CD4-positive, CD25-positive, alpha-beta regulatory T cell (primary cell): ENCODE measurements at places on chromosomes 1 and 21. TPM values are rescaled to one million over a fixed set of nuclear protein-coding genes. Genes with fewer than 3 reads are reported as not detected.

GRCh38 chr1:99917214-99917613, 52.6 kb upstream of the SLC35A3 start:
- no peak for DNase-seq

GRCh38 chr1:180252638-180253536, 22.8 kb downstream of the LHX4 start:
- peak; percentile 52 for DNase-seq

The IGFN1 gene
- total RNA-seq: not detected

DNA sequence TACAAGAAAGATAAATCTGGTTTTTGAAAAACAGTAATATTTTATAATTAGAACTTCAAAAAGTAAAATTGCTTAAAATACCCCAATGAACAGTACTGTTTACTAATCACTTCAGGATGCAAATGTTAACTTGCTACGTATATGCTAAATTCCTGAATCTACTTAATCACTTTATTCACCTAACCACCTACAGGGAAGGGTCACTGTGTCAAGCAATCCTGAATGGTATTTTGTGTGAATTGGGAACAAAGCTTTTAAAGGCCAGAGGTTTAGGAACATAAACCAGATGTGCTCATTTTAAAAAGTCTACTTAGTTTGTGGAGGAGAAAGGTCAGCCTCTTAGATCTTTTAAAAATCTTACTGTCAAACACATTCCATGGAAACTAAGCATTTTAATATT, 1143.0 kb upstream of the ADGRL2 start:
- no peak for DNase-seq

DNA sequence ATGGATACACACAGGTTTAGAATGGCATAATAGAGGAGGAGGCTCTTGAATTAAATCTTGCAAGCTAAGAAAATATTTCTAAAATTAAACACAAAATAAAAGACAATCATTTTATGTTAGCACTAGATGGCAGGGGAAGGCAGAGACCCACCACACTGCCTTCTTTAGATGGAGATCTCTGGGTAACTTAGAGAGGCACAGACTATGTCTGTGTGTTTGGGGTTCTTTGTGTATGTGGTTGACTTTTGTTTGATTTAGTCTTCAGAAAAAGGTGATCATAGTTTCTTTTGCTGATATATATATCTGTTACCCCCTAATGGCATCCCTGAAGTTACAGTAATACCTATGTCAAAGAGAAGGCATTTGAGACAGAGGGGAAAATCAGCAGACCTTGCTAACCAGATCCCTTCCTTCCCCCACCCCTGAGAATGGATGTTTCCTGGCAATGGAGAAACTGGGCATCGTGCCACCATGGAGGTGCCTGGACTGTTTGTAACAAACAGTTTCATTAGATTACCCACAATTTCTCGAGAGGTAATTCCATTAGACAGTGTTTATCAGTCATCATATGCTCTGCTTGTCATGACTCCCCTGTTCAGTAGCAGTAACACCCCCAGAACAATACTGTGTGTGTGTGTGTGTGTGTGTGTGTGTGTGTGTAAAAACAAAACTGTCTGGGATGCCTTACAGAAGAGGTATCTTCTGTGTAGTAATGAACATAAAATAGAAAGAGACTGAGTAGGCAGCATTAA, 228.3 kb upstream of the DEPDC1 start:
- no peak for DNase-seq

GRCh38 chr1:246274186-246274585, 232.9 kb downstream of the SMYD3 start:
- no peak for DNase-seq

DNA sequence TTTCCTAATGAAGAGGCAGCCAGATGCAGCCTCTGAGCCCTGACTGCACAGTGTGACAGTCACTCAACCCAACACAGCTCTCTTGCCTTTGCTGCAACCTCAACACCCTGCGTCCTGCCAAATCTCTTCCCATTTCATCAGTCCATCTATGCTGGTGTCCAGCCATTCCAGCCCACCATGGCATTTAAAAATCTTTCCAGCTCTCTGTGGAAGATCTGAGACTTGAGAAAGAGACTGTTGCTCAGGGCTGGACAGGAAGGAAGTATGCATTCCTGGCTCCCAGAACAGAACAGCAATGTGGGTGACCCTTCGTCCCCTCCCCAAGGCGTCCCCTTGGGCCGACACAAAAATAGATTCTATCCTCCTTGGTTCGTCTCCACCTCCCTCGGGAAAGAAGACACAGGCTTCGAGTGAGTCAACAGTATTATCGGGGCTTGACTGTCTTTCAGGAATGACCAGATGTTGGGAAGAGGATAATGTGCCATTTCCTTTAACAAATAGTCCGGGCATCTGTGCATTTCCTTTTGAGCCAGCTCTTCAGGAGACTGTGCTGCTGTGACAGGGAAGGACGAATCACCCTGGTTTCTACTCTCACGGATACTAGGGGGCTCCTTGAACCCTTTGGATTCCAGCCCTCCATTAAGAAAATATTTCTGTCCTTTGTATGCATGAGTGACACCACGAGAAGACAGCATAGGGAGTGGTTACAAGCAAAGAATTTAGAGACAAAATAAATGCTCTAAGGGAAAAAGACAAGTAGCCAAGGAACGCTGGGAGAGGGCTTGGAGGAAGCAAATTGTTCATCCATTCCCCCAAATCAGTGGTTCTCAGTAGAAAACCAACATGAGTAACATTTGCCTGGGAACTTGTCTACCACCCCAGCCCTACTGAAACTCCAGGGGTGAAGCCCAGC, 111.4 kb upstream of the CDC42BPA start:
- no peak for DNase-seq

- DNase-seq: no peak
Observed at GRCh38 chr1:205142102-205142469, 20.3 kb upstream of the RBBP5 start.

DNA sequence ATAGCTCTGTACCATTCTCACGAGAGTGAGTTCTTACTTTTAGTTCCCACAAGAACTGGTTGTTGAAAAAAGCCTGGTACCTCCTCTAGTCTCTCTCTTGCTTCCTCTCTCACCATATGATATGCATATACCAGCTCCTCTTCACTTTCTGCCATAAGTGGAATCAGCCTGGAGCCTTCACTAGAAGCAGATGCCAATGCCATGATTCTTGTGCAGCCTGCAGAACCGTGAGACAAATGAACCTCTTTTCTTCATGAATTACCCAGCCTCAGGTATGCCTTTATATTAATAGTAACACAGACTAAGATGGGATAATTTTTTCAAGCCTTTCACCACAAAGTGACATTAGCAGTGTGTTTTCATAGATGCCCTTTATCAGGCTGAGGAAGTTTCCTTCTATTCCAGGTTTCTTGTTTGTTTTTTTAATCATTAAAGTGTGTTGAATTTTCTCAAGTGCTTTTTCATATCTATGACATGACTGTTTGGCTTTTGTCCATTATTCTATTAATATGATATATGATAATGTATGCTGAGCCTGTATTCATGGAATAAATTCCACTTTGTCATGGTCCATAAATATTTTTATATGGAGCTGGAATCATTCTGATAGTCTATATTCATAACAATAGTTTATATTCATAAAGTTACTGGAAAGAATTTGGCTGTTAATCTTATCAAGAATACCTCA, 40.7 kb upstream of the C1orf185 start:
- no peak for DNase-seq

DNA sequence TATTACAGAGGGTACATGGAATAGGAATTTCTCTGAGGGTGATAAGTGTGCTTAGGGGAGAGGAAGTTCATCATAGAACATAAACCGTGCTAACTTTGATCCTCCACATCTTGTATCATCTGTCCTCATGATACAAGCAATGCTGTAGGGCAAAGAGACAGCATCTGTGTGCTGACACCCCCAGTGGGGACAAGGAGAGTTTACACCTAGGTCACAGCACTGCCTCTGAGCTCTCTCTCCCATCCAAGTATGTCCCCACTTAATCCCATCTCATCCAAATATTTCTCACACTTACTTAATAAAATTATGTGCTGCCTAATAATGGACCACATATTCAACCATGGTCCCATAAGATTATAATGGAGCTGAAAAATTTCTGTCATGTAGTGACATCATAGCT, 4.3 kb upstream of the TEDDM1 start:
- peak; percentile 5 for DNase-seq
